Suppressor macrophage (primary cell): ENCODE measurements at places on chromosomes 11 and 22.

DNA sequence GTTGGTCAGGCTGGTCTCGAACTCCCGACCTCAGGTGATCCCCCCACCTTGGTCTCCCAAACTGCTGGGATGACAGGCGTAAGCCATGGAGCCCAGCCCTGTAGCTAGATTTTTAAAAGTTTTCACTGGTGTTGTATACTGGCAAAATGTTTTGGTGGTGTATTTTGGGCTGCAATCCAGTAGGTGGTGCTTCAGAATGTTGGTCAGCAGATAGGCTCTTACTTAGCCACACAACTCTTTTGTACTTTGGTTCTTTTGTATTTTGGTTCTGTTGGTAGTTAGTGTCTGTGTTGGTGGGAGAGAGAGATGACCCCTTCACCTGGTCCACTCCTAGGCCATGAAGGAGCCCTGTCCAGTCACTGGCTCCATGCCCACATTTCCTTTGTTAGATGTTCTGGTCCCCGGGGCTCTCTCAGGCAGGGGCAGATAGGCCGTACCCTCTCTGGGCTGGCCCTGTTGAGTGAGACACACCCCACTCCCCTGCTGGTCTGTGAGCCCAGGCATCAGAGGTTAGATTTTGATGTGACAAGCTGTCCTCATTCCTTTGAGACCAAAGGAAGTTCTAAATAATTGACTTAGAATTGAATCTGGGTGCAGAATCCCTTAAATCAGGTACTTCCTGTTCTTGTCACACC lies 123.8 kb downstream of the DDX10 start:
- DNase-seq, result no peak

- no peak for DNase-seq
Measured at GRCh38 chr11:114293201-114293711, 2.9 kb upstream of the NNMT start.

DNA sequence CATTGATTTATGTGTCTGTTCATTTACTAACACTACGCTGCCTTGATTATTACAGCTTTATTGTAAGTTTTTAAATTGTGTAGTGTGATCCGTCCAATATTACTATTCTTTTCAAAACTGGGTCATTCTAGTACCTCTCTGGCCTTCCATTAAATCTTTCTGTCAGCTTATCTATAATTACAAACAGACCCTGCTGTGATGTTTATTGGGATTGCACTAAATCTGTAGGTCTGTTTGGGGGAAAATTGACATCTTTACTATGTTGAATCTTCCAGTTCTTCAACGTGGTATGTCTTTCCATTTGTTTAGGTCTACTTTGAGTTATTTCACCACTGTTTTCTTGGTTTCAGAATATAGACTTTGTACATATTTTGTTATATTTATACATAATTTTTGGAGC lies 15.6 kb downstream of the CABIN1 start:
- DNase-seq, result no peak

GRCh38 chr22:42967933-42968332 lies 47.0 kb downstream of the PACSIN2 start:
- peak; percentile 81 for DNase-seq

DNA sequence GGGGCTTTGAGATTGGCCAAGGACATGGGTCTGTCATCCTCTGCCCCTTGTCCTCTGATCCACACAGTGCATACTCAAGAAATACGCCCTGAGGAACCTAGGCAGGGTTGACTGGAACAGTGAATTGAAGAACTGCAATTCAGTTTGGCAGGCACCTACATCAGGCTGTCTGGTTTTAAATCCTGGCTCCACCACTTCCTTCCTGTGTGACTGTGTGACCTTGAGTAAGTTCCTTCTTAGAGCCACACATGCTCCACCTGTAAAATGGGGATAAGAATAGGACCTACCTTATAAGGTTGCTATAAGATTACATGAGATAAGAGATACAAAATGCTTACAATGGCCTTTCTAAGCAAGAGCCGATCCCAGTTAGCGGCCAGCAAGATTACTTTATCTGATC lies 15.8 kb upstream of the TCF20 start:
- no peak for DNase-seq

DNA sequence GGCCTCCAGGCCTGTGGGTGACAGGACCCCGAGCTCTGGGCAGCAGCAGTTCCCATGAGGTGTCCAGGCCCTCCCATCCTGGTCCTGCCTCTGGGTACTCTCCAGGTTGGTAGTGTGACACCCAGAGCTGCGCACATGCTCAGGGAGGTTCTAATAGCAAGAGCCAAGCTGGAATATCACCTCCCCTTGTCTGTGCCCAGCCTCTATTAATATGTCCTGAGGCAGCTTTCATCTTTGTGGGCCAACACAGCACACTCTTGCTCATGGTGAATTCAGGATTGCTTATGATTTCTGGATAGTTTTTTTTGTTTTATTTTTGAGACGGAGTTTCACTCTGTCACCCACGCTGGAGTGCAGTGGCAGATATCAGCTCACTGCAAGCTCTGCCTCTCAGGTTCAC lies 3.3 kb downstream of the P2RX6 start:
- DNase-seq, result no peak

DNA sequence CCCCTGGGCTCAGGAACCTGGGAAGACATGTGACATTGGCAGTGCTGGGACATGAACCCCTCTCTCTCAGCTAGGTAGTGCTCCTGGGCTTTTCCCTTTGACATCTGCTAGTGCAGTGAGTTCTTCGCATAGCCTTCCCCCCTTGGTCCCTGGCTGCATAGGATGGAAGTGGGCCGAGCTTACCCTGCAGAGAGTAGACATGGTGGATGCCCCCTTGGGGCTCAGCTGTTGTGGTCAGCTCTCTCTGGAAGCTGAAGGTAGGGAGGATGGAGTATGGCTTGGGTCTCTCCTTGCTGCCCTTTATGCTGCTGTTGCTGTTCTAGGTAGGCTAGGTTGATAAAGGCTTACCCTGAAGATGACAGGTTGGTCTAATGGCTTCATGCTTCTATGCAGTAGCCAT lies 92.1 kb downstream of the ZBTB16 start:
- no peak for DNase-seq

DNA sequence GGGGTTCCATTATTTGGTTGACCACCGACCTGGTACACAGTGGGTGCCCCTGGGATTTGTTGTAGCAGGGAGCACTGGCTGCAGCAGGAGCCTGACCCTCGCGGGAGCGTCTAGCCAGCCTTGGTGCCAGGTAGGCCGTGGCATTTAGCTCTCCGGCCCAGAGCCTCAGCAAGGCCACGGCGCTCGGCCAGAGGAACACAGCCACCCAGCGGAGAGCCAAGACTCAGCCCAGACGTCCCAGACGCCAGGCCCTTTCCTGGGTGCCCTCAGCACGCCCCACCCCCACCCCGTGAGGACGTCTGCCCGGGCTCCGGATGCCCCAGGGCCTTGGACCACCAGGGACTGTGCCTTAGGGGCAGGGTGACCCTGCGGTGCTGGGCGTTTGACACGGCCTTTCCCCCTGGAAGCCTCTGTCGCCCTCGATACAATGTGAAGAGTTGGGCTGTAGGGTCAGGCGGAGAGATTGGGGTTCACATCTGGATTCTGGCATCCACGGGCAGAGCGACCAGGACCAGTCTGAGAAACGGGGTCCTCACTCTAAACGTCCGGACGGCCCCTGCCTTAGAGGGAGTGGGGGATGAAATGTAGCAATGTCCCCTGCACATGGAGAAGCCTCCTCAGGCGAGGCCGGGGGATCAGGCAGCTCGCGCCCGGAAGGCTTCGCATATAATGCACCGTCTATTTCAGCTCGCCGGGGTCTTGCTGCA lies 99.2 kb upstream of the FGF3 start:
- no peak for DNase-seq

DNA sequence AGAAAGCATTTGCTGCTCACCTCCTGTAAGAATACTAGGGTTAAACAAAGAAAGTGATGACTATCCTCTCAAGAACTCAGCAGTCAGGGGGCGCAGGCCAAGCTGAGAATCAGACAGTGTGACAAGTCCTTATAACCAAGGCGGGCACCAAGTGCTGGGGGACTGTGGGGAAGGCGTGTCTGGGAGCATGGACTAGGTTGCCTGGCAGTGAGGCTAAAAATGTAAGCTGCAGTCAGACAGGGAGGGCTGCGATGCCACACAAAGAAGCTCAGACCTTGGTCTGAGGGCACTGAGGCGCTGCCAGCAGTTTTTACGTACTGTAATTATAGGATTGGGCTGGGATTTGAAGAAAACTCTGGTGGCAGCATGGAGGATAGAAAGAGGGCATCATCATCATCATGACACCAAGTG lies 73.7 kb downstream of the FLI1 start:
- DNase-seq, result no peak

GRCh38 chr22:21443057-21443734 lies 24.0 kb upstream of the TMEM191C start:
- DNase-seq, result no peak

GRCh38 chr22:30186041-30186440 lies 60.5 kb downstream of the LIF start:
- DNase-seq, result no peak

- DNase-seq, result no peak
Measured at GRCh38 chr11:115751243-115752015, 247.2 kb upstream of the CADM1 start.

GRCh38 chr11:33620423-33621171 lies 80.0 kb downstream of the C11orf91 start:
- DNase-seq, result no peak

DNA sequence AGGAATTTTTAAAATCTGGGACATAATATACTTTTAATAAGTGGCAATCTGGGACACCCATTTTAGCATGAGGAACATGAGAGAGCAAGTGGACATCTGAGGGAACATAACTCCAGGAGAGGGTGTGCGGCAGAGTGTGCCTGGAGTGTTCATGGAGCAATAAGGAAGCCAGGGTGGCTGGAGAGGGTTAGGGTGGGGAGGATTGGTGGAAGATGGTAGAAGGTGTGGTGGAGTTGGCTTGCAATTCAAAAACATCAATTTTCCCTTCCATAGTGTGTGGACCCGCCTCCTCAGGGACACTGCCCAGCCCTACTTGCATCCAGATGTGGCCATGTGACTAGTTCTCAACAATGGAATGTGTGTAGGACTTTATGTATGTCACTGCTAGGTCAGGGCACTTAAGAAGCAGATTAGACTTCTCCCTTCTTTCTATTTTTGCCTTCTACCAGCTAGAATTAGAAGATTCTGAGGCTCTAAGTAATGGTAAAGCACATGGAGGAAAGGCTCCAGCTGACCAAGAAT lies 4.4 kb upstream of the DENND5A start:
- DNase-seq, result peak; percentile 19

GRCh38 chr11:23283666-23284065 lies 423.4 kb upstream of the CCDC179 start:
- DNase-seq, result no peak
